ENCODE measurements at places on chromosomes 11 and 22.
A peak's percentile ranks its signal among the peaks of the same experiment; 100 is the strongest.

DNA sequence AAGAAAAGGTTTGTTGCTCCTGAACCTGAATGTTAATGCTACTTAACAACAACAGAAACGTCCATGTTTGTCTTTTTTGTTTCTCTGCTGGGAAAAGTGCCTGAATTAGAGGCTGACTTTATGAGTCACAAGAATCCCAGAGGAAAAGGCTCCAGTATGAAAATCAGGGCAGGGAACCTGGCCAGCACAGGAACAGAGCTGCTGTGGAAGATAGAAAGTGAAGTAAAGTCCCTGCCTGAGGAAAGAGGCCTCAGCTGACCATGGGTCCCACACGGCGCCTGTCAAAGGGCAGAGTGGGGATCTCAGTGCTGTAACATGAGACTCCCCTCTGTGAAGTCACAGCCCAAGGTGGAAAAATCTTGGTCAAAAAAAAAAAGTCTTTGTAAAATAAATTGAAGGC lies 632.3 kb upstream of the CCDC90B start:
- no peak for DNase-seq

GRCh38 chr11:16448123-16448717 lies 91.9 kb upstream of the SOX6 start:
- no peak for DNase-seq

DNA sequence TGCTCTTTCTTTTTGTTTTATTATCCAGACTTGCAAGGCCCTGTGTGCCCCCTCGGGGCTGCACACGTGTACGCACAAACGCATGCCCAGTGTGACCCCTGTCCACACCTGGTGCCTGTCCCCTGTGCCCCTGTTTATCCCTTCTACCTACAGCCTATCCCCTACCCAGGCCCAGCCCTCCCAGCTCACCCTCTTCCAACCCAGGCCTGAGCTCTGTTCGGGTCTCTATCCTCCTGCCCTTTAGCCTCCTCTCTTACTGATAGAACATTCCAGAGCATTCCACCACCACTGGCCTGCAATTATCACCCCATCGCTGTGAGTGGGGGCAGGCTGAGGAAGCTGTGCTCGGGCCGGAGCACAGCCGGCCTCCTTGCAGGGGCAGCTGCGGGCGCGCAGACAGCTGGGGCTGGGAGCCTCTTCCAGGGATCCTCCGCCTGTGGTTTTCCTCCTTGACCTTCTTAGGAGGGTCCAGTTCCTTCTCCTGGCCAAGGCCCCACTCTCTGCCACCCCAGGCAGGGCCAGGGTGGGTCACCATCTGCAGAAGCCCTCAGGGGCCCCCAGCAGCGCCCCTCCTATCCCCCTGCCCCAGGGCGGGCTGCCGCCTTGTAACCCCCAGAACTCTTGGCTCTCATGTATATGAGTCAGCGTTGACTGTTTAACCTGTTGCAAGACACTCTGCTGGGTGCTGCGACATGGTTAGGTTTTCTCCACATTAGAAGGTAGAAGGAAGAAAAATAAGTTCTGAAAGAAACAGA lies 41.8 kb upstream of the KCNQ1OT1 start:
- no peak for DNase-seq

GRCh38 chr11:61446211-61446651 lies 16.3 kb downstream of the SDHAF2 start:
- peak; percentile 98 for DNase-seq

DNA sequence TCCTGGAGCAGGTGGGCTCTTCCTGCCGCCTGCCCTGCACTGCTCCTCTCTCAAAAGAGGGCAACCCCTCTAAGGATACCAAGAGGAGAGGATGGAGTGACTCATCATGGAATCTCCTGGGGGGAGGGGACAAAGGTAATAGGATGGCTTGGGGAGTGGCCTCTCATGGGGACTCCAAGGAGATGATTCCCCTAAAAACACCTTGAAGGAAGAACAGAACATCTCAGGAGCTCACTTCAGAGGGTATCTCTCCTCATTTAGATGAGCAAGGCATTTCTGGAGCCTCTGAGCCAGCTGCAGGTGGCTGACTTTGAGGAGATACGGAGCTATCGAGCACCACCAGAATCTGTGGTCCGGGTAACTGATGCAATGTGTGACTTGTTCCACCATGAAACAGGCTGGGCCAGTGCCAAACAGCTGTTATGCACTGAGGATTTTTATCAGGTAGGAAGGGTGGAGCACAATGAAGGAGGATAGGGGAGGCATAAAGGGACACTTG lies 40.2 kb downstream of the RRP8 start:
- DNase-seq, result no peak

GRCh38 chr11:298406-299065 lies 790 bp downstream of the IFITM5 start:
- DNase-seq, result no peak

DNA sequence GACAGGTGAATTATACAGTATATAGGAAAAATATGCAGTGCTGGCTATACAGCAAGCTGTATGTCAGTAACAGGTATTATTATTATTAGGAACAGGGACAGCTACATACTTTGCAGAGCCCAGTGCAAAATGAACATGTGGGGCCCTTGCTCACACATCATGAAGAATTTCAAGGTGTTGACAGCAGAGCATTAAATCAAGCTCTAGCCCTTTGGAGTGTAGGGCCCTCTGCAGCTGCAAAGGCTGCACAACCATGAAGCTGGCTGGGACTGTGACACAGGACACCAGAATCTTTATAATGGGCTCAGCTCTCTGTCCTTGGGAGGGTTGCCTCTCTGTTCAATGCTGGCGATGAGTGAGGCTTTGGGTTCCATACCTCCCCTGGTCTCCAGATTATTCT lies 44.9 kb upstream of the DAGLA start:
- DNase-seq, result no peak

- DNase-seq, result peak; percentile 15
Measured at GRCh38 chr22:25403811-25404471, 160.5 kb upstream of the GRK3 start.

GRCh38 chr11:65651589-65652510 lies 10.9 kb downstream of the RELA start:
- no peak for DNase-seq

DNA sequence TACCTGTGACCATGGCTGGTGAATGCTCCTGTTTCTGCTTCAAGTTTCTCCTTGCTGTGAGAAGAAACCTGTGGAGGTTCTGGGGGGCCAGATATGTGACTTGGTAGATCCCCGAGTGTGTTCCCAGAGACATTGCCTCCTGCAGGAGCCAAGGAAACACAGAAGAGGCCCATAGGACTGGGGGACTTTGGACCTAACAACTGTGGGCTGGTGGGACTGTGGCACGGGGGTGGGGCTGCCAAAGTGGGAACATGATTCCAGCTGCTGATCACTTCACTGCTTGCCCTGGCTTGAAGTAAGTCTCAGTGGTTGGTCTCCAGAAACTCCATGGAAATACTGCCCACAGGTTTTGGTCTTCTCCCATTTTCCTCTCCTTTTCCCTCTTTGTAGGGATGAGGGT lies 4.1 kb upstream of the NR1H3 start:
- no peak for DNase-seq

GRCh38 chr11:125292100-125292499 lies 127.5 kb downstream of the PKNOX2 start:
- no peak for DNase-seq

DNA sequence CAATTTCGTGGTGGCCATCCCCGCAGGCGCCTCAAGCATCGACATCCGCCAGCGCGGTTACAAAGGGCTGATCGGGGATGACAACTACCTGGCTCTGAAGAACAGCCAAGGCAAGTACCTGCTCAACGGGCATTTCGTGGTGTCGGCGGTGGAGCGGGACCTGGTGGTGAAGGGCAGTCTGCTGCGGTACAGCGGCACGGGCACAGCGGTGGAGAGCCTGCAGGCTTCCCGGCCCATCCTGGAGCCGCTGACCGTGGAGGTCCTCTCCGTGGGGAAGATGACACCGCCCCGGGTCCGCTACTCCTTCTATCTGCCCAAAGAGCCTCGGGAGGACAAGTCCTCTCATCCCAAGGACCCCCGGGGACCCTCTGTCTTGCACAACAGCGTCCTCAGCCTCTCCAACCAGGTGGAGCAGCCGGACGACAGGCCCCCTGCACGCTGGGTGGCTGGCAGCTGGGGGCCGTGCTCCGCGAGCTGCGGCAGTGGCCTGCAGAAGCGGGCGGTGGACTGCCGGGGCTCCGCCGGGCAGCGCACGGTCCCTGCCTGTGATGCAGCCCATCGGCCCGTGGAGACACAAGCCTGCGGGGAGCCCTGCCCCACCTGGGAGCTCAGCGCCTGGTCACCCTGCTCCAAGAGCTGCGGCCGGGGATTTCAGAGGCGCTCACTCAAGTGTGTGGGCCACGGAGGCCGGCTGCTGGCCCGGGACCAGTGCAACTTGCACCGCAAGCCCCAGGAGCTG lies 24.8 kb downstream of the ADAMTS15 start:
- no peak for DNase-seq

GRCh38 chr11:47967577-47968525 lies 12.5 kb upstream of the PTPRJ start:
- DNase-seq, result no peak

GRCh38 chr11:58730507-58731089 lies 1.1 kb downstream of the GLYAT start:
- DNase-seq, result no peak

DNA sequence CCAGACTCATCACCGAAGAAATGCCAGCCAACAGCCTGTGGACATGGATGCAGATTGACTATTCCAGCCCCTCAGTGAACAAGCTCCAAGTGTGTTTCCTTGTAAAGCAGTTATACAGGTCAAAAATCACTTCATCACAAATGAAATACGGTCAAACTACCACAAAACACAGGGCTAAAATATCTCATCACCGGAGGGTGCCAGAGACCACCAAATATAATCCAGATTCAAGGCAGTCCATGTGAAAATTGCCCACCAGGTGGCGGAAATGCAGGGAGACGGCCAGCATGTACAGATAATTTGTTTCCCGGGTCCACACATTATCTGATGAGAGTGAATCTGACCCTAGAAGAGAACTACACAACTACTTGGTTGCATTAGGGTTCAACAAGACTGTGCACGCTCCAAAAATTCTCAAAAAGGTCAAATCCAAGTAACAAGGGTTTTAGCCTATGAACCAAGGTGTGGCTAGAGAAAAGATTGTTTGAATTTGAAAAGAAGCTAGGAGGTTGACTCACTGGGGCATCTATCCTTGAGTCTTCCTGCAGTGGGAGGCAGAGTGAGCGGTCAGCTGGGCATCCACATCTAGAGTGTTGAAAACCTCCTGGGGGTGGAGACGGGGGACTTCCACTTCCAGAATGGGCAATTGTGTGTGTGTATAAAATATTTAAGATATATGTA lies 71.7 kb downstream of the IGLL5 start:
- peak; percentile 93 for DNase-seq

- no peak for DNase-seq
Measured at GRCh38 chr11:43989162-43989981, 46.9 kb downstream of the C11orf96 start.

GRCh38 chr11:37881741-37882140 lies 1283.7 kb upstream of the RAG2 start:
- no peak for DNase-seq

DNA sequence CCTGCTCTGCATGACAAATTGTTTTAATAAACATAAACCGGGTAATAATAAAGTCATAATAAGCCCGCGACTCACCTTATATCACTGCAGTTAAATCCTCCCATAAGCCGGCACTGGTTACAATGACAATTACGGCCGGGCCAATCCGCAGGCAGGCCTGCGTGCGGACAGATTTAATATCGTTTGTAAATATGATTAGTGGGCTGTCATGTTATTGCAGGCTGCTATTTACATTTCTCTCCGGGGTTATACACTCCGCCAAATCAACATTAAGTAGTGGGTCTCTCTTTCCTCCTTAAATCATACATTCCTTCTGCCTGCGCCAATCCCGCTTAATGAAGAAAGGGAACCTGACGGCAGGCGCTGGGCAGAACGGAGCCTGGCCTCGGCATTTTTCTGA lies 51.8 kb upstream of the LMO1 start:
- DNase-seq, result no peak

- peak; percentile 22 for DNase-seq
Measured at GRCh38 chr11:1924181-1924580, 4.7 kb downstream of the TNNT3 start.

DNA sequence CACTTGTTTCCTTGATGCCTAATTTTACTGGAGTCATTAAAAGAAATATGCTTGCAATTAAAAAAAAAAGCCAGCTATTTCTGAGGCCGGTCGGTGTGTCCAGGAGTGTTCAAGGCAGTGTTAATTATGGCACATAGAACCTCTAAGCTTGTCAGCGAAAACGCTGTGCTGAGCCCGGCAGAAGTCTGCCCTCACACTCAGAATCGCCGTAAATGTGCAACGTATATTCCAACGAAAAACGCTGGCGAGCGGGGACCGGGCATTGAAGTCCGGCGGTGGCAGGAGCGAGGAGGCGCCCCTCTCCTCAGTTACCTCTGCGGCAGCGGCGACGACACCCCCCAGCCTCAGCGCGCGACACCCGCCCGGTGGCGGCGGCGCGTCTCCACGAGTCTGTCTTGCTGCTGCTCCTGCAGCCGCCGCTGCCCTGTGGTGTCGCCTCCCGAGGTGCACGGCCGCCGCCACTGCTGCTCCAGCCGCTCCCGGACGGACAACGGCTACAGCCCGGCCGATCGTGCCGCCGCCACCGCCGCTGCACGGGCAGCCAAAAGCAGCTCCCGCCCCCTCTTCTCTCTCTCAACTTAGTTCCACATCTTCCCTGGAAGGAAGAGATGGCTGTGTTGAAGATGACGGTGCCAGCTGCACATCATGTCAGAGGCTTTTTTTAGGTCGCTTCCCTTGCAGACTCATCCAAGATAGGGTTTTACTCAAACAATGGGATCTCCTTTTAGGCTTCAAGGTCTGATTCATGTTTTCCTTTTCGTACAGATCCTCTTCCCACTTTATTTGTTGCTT lies 56.0 kb downstream of the JAM3 start:
- peak; percentile 11 for DNase-seq

All from RPMI8226 (cell line).